Heart right ventricle (tissue), 16 donors: ENCODE measurements at places on chromosomes 1 and 21. TPM values are rescaled to one million over a fixed set of nuclear protein-coding genes. Genes with fewer than 3 reads are reported as not detected.

- DNase-seq: peak; percentile 0
- H3K4me1 ChIP-seq: peaks cover 32% of the 10 kb centered on the region
- H3K27ac ChIP-seq: peak overlapping the region; percentile 98
- no peaks in the 10 kb centered on the region for H3K36me3 ChIP-seq
Measured at GRCh38 chr21:37565530-37566223, 199.1 kb downstream of the DYRK1A start.

GRCh38 chr21:45136500-45136899, 62.1 kb downstream of the ADARB1 start:
- H3K27me3 ChIP-seq: no peaks in the 10 kb centered on the region
- peaks cover 20% of the 10 kb centered on the region for H3K4me1 ChIP-seq
- no peak overlapping the region for H3K27ac ChIP-seq
- no peak overlapping the region for H3K4me3 ChIP-seq

DNA sequence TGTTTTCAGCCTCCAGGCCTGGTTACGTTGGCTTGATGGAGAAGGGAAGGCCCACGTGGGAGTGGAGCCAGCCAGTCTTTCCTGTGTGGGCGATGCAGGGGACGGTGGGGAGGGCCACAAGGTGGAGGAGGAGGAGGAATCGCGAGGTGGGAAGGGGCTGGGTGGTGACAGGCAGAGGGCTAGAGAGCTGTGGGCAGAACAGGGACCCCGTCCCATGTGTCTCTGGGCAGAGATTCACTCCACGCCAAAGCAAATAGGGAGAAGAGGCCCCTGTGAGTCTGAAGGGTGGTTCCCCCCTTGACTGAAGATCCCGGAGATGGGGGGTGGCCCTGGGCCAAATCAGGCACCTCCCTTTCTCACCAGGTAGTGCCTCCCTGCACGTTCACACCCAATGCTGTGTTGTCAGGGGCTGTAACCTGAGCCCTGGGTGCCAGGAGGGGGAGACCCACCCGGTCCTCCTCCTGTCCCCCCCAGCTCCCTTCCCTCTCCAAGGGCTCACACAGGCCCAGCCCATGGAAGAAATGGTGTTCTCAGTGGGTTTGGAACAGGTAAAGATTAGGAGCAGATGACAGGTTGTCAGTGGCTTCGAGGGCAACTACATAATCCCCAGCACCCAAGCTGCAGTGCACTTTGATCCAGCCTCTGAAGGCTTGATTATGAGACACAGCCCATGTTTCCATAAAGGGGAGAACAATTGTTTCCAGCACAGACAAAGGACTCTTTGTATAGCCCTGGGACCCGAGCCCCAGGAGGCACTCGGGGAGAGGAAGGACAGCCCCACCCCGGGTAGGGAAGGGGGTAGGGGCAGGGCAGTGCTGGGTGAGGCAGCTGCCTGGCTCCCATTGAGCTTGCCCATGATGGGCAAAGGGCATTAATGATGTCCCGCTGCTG, 37.7 kb upstream of the GPR37L1 start:
- H3K27me3 ChIP-seq: no peaks in the 10 kb centered on the region
- H3K36me3 ChIP-seq: no peaks in the 10 kb centered on the region
- no peak overlapping the region for H3K27ac ChIP-seq
- no peak for DNase-seq

DNA sequence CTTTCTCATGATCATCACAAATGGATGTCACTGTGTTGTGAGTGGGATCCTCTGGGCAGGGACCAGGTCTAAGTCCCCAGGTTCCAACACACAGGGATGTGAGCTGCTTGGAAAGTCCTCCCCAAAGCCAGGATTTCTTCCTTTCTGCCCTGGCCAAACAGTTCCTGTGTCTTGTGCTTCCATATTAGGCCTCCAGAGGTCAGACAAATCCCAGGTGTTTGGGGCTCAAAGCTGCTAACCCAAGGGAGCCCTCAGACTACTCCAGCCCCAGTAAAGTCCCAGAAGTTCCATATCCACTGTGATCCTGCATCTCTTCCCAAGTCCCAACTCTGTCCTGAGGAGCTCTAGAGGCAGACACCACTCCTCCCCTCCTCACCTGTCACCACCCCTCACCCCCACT, 27.7 kb upstream of the MAGOH start:
- DNase-seq: no peak
- no peaks in the 10 kb centered on the region for H3K27me3 ChIP-seq

The CYP2J2 gene
- polyA plus RNA-seq: 73.6 TPM

DNA sequence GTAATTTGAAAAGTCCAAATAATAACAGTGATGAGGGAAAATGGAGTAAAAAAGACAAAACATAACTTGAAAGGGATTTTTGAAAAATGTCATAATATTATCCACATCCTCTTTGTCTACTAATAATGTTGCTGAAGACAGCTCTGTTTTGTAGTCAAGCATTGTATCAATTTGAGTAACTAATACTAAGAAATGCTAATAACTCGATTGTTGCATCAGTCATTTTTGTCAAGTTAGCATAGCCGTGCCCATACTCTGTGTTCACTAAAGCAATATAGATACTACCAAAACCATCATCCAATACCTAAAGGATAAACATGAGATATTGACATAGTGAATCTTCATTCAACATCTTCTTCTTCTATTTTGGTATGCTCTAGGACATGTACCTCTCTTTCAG, 17.3 kb downstream of the PDC start:
- no peaks in the 10 kb centered on the region for H3K4me1 ChIP-seq
- no peak overlapping the region for H3K4me3 ChIP-seq
- no peak overlapping the region for H3K27ac ChIP-seq

The NDUFV3 gene
- 25.9 TPM for polyA plus RNA-seq

DNA sequence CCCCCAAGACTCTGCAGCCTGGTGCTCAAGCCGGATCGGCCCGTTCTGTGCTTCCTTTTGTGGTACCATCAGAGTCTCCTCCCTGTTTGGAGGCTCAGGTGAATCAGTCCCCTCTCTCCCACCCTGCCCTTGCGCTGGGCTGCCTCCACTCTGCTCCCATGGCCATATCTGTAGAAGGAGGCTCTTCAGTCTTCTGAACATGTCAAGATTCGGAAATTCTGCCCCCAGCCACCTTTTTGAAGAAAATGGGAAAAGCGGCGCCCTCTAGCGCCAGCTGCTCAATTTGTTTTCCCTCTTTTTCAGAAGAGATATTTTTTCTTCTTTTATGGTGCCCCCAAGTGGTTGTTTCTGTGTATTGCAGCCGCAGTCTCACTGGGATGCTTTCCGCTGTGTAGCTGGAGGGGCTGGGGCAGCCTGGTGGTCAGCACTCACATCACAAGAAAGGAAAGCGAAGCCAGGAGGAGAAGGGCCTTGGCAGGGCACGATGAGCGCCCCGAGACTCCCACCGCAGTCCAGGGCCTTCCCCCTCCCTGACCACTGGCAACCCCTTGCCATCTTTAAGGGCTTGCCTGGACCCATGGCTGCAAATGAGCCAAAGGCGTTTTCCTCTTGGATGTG, 58.4 kb upstream of the CACNA1E start:
- DNase-seq: peak; percentile 62
- no peak overlapping the region for H3K27ac ChIP-seq
- no peaks in the 10 kb centered on the region for H3K27me3 ChIP-seq
- H3K36me3 ChIP-seq: no peaks in the 10 kb centered on the region
- H3K4me1 ChIP-seq: no peaks in the 10 kb centered on the region

The MATN1 gene
- not detected for polyA plus RNA-seq

- H3K4me3 ChIP-seq: peak overlapping the region; percentile 3
- peaks cover 43% of the 10 kb centered on the region for H3K4me1 ChIP-seq
- no peaks in the 10 kb centered on the region for H3K36me3 ChIP-seq
Measured at GRCh38 chr1:2300004-2300771, 72.1 kb downstream of the SKI start.

DNA sequence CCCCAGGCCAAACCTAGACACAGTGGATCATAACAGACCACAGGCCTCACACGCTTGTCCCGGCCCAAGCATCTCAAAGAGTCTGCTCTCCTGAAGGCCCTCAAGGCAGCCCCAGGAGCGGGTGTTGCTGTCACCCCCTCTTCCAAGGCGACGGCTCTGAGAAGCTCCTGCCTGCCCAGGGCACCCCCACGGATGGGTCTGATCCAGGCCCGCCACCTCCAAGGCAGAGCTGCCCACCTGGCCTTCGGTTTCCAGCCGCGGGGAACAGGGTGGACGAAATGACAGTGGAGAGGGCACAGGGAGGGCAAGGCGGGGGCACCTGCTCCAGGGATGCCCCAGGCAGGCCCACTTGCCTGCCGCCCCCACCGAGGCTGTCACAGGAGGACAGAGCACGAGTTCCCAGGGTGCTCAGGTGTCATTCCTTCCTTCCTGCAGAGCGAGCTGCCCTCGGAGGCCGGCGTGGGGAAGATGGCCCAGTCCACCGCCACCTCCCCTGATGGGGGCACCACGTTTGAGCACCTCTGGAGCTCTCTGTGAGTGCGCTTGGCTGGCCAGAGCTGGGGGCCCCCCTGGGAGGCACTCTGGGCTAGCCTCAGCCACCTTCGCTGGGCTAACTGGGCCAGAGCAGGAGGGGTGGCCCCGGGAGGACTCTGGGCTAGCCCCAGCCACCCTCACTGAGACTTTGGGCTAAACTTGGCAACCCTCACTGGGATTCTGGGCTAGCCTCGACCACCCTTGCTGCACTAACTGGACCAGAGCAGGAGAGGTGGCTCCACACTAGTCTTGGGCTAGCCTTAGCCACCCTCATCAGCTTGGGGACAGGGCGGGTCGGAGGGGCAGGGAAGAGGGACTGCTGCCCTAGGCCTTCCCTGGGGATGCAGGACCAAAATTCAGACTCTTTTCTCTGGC, 29.8 kb downstream of the TP73 start:
- H3K27me3 ChIP-seq: peaks cover 14% of the 10 kb centered on the region
- no peaks in the 10 kb centered on the region for H3K36me3 ChIP-seq
- no peak for DNase-seq
- no peaks in the 10 kb centered on the region for H3K4me1 ChIP-seq

- peaks cover 58% of the 10 kb centered on the region for H3K4me1 ChIP-seq
- H3K4me3 ChIP-seq: no peak overlapping the region
- H3K27ac ChIP-seq: peak overlapping the region; percentile 78
- no peak for DNase-seq
- H3K36me3 ChIP-seq: no peaks in the 10 kb centered on the region
- H3K27me3 ChIP-seq: no peaks in the 10 kb centered on the region
Measured at GRCh38 chr1:235078480-235079381, 49.9 kb downstream of the TOMM20 start.

GRCh38 chr21:14740692-14741091, 194.6 kb upstream of the SAMSN1 start:
- no peak for DNase-seq
- H3K36me3 ChIP-seq: no peaks in the 10 kb centered on the region
- H3K4me3 ChIP-seq: no peak overlapping the region

The C8B gene
- not detected for polyA plus RNA-seq

The LCE3C gene
- polyA plus RNA-seq: not detected

The PPIAL4G gene
- polyA plus RNA-seq: not detected

- DNase-seq: no peak
- peaks cover 40% of the 10 kb centered on the region for H3K27me3 ChIP-seq
- no peak overlapping the region for H3K27ac ChIP-seq
- no peaks in the 10 kb centered on the region for H3K4me1 ChIP-seq
- H3K4me3 ChIP-seq: peak overlapping the region; percentile 35
- H3K36me3 ChIP-seq: no peaks in the 10 kb centered on the region
Measured at GRCh38 chr1:201013991-201014815, 9.3 kb downstream of the KIF21B start.

DNA sequence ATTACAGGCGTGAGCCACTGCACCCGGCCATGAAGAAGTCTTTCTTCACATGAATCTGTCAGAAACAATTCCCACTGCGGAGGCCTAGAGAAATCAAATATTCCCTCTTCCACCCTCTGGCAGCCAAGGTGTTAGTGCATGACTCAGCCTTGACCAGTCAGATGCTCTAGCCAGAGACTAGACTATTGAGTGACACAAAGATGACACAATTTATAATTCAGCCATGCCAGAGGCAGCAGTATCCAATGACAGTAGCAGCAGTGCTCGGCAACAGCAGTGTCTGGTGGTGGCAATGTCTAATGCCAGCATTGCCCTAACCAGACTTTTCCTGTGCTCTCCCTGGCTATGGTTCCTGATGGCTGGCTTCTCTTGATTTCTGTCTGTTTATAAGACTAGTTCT, 8.7 kb downstream of the CTXND2 start:
- no peaks in the 10 kb centered on the region for H3K36me3 ChIP-seq
- H3K4me3 ChIP-seq: no peak overlapping the region
- H3K27ac ChIP-seq: no peak overlapping the region
- H3K4me1 ChIP-seq: no peaks in the 10 kb centered on the region
- no peaks in the 10 kb centered on the region for H3K27me3 ChIP-seq

The SYPL2 gene
- polyA plus RNA-seq: 21.9 TPM

DNA sequence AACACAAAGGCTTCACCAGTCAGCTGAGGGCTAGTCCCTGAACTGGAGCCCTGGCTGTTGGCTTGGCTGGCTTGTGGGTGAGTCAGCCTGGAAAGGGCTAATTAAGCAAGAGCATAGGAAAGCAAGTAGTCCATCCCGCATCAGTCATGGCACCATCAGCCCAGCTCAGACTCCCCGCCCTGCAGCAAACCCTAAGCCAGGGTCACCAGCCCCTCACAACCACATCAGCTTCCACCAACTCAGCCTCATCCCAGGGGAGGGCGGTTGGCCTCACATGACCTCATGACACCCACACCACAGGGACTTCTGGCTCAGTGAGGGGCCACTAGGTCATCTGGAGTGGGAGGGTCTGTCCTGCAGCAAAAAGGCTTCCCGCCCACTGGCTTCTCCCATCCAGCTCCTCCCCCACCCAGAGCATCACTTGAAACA, 7.0 kb upstream of the SPATC1L start:
- H3K27me3 ChIP-seq: no peaks in the 10 kb centered on the region
- peak overlapping the region; percentile 95 for H3K27ac ChIP-seq
- H3K4me3 ChIP-seq: no peak overlapping the region
- peaks cover 38% of the 10 kb centered on the region for H3K4me1 ChIP-seq

DNA sequence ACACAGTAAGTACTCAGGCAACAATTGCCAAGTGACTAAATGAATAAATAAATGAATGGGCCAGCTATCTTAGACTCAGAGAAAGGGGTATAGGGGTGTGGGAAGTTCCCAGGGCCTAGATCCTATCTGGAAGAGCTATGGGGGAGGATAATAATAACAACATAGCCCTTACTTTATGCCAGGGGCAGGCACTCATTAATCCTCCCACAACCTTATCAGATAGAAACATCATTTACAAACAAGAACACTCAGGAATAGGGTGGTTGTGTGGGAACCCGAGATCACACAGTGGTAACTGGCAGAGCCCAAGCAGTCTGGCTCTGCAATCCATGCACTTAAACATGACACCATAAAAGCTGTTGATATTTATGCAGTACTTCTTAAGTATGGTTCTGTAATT, 128.2 kb upstream of the SPATA6 start:
- DNase-seq: no peak
- H3K27me3 ChIP-seq: peaks cover 5% of the 10 kb centered on the region
- H3K4me3 ChIP-seq: no peak overlapping the region

DNA sequence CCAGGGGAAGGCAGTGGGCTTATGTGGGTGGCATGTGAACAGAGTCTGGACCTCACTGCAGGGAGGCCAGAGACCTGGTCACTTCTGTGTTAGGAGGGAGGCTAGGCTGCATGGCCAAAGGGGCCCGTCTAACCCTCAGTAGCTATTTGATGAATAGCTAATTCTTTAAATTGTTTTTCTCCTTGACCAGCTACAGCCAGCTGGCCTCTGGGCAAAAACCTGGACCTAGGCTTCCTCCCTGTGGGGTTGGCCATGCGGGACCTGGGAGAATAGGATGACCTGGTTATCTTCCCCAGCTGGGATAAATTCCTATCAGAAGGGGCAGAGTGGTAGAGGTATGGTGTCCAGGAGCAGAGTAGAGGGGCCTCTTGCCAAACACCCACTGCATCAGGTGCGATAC, 79.4 kb downstream of the TNR start:
- peaks cover 13% of the 10 kb centered on the region for H3K27me3 ChIP-seq
- no peak overlapping the region for H3K4me3 ChIP-seq
- no peak for DNase-seq
- no peak overlapping the region for H3K27ac ChIP-seq

The SELL gene
- polyA plus RNA-seq: 1.2 TPM

The OLFML3 gene
- 11.4 TPM for polyA plus RNA-seq

GRCh38 chr1:78603206-78603605, 17.0 kb upstream of the IFI44L start:
- no peak overlapping the region for H3K27ac ChIP-seq
- H3K4me1 ChIP-seq: no peaks in the 10 kb centered on the region
- no peaks in the 10 kb centered on the region for H3K27me3 ChIP-seq
